Activated CD4-positive, CD25-positive, alpha-beta regulatory T cell treated with anti-CD3 and anti-CD28 coated beads, Interleukin-2, amount 50 U/mL, for 16 hours (primary cell): ENCODE measurements at places on chromosomes 3 and 15.

- peak; percentile 7 for DNase-seq
Measured at GRCh38 chr3:32240159-32240545, 1.7 kb downstream of the CMTM8 start.

DNA sequence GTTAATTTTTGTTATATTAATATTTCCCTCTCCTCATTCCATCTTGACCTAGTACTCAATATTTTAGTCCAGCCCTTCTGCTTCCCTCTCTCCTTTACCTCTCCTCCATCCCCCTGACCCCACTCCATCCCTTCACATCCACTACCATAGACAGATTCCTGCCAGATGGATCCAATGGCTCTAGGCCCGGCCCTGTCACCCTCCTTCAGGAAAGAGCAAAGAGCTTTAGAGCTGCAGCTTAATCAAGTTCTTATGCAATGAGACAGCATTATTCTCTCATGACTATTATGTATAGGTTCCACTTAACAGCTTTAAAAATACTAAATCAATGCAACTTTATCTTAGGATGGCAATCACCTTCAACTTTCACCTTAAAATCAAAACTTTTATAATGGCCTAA is 200.7 kb upstream of the TTC14 start:
- no peak for DNase-seq

GRCh38 chr3:180284331-180285110 is 247.8 kb upstream of the PEX5L start:
- DNase-seq = no peak

GRCh38 chr3:170705131-170705530 is 119.3 kb upstream of the SLC7A14 start:
- no peak for DNase-seq

DNA sequence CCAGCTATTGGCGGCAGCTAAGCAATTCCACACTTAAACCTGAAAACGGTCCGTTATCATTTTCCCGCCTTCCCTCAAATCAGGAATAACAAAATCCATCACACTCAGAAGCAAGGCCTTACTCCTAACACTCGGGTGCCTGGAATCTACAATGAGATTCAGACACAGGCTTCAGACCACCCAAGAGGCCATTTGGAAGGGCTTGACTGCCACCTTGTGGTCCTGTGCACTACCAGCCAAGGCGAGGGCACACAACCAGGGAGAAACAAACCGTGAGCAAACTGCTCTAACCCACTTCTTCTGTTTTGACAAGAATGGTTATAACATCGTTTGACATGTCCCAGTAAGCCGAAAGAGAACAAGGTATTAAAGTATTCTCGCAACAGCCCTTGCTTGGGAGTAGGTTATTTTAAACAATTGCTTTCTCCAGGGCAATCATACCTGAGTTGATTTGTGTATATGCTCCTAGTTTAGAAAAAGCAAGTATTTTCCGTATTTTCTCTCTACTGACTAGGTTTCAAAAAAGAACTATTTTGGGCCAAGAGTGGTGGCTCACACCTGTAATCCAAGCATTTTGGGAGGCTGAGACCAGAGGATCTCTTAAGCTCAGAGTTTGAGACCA is 40.1 kb upstream of the TAFA4 start:
- DNase-seq = no peak

- DNase-seq = peak; percentile 69
Measured at GRCh38 chr3:196179380-196180308, 31.6 kb downstream of the ZDHHC19 start.

GRCh38 chr3:171833789-171834460 is 9.2 kb upstream of the TMEM212 start:
- DNase-seq = no peak

DNA sequence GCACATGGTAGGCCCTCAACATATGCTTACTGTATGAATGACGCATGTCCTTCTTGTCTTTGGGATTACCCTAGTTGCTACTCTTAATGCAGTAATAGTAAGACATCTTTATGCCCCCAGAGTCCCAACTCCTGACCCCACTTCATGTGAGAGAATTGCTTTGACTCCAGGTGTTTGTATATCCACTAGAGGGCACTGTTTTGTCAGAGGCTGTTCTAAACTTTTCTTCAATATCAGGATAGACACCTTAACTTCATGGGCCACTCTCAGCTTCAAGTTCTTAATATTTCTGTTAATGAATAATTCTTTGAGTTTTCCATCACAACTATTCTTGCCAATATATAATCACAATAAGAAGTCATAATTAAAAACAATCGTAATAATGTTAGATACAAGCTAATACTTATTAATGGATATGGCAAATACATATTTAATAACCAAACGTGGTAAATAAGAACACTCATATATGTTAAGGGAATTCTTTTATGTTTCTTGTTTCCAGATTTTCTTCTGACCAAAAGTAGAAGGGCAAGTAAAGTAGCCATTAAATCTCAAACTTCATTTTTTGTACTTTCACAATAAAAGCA is 337.2 kb upstream of the DNAJC19 start:
- no peak for DNase-seq

DNA sequence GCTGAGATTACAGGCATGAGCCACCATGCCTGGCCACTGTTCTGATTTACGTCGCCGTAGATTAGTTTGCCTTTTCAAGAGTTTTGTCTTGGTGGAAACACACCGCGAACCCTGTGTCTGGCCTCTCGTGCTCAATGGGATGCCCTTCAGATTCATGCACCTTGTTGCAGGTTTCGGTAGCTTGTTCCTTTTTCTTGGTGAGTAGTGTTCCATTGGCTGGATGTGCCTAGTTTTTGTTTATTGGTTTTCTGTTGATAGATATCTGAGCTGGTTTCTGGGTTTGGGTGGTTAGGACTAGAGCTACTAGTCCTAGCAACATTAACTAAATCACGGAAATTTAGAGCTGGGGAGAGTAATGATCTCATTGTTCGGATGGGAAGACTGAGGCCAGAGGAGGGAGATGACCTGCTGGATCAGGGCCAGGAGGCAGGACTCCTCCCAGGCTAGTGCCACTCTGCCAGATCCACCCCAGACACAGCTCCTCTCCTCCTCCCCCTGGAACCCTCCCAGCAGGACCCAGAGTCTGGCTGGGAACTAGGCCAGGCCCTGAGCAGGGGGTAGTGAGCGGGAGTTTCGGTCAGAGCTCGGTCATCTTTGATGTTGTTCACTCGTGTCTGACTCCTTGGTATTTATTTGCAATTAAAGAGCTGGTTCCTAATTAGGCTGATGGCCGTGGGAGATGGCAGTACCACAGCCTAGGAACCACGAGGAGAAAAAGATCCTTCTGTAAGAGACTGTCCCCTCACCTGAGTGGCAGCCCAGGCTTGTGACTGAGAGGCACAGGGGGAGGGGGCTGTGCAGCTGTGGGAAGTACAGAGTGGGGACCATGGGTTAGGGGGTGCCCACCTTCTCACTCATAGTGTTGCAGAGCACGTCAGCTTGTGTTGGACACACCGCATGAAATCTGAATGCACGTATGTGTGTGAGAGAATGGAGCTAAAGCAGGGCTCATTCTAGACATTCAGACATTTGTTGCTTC is 73.4 kb downstream of the SMAD6 start:
- DNase-seq = no peak

GRCh38 chr3:62968128-62968527 is 92.9 kb upstream of the CADPS start:
- DNase-seq = no peak

GRCh38 chr15:96625256-96625655 is 294.8 kb downstream of the NR2F2 start:
- no peak for DNase-seq

- DNase-seq = no peak
Measured at GRCh38 chr3:56747150-56747549, 54.6 kb downstream of the ARHGEF3 start.

- no peak for DNase-seq
Measured at GRCh38 chr15:70281811-70282307, 184.1 kb upstream of the TLE3 start.

GRCh38 chr3:17489139-17489538 is 253.3 kb downstream of the TBC1D5 start:
- no peak for DNase-seq

DNA sequence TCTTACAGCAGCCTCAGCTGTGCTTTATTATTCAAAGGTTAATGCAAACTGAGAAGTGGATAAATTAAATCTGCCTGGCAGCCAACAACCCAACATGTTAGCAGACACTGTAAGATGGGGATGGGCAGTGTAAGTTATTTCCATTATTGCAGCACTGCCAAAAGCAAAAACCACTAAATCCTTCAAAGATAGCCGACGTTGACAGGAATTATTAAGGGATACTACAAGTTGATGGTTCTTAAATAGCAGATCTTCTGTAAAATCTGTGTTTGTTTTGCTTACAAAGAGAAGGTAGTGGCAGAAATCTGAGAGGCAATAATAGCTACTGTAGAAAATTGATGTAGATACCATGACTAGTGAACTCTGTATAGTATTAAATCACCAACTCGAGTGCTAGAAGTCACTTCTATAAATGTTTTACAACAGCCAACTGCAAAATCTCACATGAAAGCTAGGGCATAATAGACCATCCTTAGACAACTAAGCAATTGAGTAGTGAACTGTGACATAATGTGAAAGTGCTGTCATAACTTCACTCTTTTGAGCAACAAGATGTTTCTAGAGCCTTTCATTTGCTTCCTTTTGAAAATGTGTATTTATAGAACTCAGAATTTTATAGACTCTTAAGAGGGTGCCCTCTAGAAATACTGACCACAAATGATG is 278.6 kb downstream of the UBE2E2 start:
- DNase-seq = no peak

DNA sequence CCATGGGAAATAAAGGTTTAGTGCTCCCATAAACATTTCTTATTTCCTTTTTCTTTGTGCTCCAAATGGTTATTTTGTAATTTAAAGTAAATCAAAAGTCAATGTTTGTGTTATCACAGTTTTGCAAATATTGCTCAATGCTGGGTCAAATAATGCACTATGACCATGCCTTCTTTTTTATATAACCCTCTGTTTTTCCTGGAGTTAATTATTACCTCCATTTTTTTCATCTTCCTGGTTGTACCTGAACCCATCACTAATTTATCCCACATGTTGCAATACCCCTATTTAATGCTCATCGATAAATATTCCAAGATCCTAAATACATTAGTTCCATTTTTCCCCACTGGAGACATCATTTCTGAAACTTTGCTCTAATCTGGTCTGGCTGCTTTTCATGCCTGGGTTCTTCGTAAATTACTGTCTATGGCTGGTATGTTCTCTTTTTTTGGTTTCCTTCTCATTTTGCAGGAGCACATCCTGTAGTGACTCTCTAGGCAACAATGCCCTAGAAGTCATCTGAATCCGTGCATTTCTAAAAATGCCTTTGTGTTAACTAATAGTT is 66.4 kb downstream of the OXNAD1 start:
- no peak for DNase-seq

GRCh38 chr15:75751116-75751875 is 38.6 kb upstream of the CSPG4 start:
- DNase-seq = no peak

DNA sequence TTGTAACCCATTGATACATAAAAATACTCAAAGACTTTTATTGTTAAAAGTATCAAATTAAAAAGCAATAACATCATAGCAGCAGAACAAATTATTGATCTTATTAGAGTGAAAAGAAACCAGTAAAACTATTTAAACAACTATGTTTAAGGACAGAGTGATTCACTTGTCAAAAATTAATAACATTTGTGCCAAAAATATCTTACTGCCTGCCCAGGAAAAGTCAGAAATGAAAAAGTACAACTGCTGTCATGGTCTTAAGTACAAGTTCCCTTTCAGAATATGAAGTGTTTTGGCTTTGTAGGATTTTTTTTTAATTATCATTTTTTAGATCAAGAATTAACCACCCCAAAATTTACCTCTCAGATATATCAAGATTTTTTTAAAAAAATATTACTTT is 3.4 kb downstream of the IFT57 start:
- no peak for DNase-seq
